ENCODE measurements at places on chromosomes 7 and 10.
A peak's percentile ranks its signal among the peaks of the same experiment; 100 is the strongest.

GRCh38 chr7:33687625-33688024 lies 217.7 kb upstream of the BMPER start:
- DNase-seq: no peak

DNA sequence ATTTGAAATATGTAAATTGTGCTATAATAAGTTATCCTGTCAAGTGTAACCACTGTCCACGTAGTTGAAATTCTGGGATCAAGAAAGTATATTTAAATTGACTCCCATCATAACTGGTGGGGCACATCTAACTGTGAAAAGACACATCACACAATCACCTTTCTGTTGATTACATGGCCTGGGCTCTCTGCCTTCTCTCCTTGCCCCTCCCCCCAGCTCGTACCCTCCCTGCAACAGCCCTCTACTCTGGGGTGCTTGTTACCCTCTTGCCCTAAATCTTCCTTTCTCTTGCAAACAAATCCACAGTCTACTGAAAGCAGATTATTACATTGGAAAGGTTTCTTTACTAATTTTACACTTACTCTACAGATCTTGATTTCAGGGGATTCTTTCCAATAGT lies 56.3 kb downstream of the CCDC186 start:
- DNase-seq: no peak

DNA sequence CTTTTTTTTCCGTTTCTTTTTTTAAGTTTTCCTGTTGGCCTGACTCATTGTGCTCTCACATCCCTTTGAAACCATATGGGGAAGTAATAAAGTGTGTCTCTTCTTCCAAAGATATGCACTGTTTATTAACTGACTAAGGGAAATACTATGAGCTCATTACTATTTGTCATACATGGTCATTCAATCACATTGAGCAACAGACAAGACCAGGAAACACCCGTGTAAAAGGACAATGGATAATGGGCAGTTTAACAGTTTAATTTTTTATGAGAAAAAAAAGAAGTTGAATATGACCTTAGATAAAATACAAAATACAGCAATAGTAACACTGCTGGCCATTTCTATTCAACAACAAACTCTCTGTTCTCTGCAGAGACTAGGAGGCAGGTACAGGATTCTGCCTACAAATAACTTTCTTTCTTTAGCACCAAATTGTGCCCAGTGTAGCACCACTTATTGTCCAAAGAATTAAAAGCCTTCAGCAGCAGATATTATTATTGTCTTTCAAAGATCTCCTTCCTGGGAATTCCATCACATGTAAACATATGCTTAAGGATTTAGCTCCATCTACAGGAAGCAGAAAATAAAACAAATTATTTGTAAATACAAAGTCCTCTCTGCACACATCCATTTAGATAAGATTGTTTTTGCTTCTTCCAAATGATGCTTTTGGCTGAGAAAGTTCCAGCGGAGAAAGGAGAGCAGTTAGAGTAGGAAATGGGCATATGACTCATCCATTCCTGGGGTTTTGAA lies 55.0 kb upstream of the AKR1E2 start:
- peak; percentile 5 for DNase-seq

GRCh38 chr7:424961-425793 lies 94.5 kb downstream of the PDGFA start:
- no peak for DNase-seq

- DNase-seq: peak; percentile 49
Observed at GRCh38 chr10:2851566-2851965, 215.8 kb upstream of the PFKP start.

- no peak for DNase-seq
Observed at GRCh38 chr10:102614888-102615287, 29.4 kb upstream of the TRIM8 start.

Measured in COR-L47 (cell line).